ENCODE measurements at places on chromosomes 6 and 20.

DNA sequence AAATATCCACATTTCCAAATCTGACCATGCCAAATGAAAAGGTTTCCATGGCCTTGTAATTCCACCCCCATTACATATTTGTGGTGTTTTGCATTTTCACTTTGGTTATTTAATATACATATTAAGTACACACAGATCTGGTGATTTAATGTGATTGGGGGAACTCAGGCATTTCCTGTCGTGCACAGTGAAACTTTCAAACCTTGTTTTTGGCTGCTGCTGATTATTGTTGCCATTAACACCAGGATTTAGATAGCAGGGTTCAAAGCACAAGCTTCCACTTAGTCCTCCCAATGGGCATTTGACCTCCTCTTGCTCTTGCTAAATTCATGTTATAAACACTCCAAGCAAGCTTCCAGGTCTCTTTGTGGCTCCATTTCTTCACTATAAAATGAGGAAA, 166.5 kb downstream of the SOBP start:
- no peak for DNase-seq

- DNase-seq, result no peak
Observed at GRCh38 chr20:45361793-45362192, 1.2 kb upstream of the SYS1 start.

DNA sequence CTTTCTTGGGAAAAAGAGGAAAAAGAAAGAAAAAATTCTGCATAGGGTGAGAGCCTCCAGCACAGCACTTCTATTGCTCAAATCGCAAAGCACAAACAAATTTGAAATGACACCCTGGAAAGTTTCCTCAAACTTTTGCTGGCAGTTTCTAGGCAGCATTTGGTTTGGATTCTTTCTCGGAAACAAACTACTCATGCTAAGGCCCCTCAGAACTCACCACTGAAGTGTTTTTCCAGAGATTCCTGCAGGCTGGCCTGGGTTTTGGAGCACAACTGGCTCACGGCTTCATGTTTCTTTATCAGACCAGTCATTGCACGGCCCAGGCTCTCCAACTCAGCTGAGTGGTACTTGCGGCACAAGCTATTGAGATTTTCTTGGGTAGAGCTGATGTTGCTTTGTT, 237.8 kb downstream of the SYNE1 start:
- DNase-seq, result no peak

DNA sequence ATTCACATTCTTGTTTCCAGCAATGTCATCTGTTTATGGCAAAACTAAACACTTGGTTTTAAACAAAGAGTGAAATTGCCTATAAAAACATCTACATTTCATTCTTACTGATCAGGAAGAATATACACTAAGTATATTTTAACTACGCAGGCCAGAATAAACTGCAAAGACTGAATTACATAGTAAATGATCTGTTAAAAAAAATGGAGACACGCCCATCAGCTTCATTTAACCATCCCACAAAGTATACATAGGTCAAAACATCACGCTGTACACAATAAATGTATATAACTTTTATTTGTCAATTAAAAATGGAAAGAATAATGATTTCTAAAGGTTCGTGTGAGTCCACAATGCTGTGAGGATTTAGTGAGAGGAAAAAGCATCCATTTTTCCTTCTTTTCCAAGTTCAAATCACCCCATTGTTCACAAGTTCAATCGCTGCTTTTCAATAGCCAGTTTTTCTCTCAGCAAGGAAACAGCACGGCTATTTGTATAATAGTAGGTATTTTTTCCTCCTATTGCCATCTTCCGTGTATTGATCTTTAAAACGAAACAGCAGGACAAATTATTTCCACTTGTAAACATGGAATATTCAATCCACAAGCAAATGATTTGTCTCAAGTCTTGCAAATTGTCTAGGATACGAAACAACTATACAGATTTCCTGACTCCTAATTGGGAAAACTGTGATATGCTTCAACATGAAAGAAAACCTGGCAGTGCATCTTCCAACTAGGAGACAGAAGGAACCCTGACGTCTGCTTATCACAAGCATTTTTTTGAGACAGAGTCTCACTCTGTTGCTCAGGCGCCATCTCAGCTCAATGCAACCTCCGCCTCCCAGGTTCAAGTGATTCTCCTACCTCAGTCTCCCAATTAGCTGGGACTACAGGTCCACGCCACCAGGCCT, 10.6 kb downstream of the SFT2D1 start:
- no peak for DNase-seq

DNA sequence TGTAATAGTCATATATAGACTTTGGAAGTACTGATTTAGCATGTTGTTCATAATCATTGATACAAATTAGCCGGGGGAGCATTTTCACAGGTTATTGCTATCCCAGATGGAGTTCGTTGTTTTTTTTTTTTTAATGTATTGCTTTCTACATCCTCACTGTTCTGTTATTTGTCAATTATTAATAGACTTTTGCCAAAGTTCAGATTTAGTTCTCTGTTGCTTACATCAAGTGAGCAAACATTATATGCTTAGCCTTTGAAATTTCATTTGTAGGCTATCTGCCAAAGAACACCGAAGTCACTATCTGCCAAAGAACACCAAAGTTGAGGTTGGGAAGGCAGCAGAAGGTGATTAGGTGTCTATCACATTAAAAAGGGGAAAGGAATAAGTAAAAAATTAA, at the start of gene HAO1:
HAO1 (minus strand) TSS at position 118 of the 400 bp plus-strand sequence; CDS start at position 82, 36 bp downstream.
- DNase-seq, result no peak

DNA sequence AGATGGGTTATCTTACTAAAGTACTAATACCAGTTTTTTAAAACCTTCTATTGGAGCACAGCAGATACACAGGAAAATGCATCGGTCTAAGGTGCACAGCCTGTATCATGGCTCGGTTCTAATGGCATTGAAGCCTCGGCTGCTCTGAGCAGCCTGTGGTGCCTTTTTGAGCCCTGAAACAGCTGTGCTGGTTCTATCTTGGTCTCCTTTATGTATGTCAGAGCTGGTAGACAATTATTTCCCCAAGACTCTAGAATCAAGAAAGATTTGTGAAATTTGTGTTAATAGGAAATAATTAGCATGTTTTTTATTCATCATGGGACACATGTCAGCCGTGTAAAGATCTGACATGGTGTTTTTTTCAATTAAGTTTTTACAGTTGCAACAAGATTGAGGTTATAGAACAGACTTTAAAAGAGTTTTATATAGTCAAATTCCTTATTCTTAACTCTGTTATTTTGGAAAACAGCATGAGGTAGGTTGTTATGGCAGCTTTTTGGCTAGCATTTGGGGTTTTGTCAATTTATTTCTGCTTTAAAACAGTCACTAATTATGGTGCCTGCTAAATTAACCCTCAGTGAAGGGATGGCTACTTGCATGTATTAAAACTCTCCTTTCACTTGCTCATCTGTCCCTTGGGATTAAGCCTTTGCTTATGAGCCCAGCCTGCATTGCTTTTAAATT, 40.3 kb upstream of the C20orf144 start:
- DNase-seq, result no peak

- no peak for DNase-seq
Observed at GRCh38 chr20:18537651-18538050, 29.6 kb upstream of the SMIM26 start.

- peak; percentile 64 for DNase-seq
Observed at GRCh38 chr20:36532388-36532787, 8.9 kb upstream of the MYL9 start.

GRCh38 chr6:75282706-75283105, 1.9 kb downstream of the TMEM30A start:
- DNase-seq, result no peak

DNA sequence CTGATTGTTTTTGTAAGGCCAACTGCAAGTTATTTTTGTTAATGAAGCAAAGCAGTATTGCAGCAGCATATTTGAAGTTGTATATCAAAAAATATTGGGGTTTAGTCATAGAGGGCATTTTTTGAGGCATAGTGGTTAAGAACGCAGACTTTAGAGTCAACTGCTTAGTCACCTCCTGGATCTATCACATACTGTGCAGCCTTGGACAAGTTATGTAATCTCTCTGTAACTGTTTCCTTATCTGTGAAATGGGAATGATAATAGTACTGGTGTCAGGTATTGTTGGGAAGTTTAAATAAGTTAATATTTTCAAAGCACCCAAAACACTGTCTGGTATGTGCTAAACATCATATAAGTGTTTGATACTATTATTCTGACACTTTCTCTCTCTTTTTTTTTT, 27.2 kb upstream of the EFHC1 start:
- DNase-seq, result no peak

DNA sequence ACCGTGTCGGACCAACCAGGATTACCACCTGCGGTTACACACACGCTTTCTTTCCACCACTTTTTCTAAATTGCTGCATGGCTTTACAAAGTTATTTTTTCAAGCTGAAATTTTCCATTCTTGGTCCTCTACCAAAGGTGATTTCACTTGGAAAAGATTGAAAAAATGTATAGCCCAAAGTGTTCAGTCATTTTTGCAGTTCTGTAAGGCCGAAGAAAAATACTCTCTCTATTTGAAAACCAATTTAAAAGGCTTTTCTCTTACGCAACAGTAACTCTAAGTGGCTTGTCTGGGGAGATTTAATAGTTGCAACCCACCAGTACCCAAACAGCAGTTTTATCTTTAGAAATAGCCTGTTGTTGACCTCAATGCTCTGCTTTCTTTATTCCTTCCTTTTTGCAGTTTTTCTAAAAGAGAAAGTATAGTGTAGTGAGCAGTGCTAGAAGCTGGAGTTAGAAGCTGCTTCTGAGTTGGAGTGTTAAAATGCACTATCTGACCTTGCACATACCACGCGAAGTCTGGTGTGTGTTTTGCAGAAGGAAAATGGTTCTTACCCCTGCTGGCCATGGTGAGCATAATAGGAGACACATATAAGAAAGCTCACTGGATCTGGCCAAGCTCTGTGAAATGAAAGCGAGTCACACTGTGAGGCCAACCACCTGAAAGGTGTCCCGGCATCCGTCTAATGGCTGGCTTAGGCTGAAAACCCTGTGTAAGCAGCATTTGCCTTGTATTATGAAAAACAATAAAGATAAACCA, 271.6 kb upstream of the PRND start:
- no peak for DNase-seq

DNA sequence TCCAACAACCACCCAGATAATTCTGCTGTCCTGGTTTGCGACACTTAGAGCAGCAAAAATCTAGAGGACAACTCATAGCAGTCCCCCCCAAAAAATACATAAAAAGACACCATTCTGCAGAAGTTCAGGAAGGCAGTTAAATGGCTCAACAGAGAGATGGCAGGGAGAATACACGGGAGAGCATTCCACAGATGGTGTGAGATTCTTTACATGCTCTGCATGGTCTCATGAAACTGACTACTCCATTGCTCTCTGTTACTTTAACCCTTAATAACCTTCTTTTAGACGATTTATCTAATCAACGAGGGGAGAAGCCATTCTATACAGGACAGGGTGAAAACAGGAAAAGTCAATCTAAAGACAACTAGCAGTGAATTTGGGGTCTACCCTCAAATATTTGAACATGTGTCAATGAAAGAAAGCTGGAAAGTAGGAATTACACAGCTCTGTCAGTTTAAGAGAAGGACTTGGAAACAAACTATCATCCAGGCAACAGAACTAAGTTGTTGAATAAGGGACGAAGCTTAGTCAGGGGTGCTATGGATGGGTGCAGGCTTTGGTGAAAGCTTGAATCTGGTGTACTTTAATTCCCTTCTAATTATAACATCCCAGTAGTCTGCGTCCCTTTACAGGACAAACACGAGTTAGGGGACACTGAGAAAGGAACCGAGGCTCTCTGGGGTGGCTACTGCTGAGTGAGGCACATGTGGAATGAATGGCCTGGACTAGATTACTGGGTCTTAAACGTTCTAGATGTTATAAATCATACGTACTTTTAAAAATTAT, 5.1 kb downstream of the PERP start:
- DNase-seq, result no peak

DNA sequence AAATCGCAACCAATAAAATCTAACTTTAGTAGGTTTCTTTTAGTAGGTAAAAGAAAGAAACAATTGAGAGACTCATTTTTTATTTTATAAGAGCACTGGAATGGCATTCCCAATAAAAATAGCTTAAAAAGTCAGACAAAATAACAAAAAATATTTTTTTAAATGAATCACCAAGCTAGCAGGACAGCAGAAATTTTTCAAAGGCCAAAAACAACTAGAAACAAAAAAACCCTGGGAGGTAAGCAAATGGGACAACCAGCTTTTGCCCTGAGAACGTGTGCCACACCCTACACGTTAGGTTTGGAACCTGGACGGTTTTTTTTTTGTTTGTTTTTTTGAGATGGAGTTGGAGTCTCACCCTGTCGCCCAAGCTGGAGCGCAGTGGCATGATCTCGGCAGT, 19.6 kb downstream of the GPLD1 start:
- no peak for DNase-seq

DNA sequence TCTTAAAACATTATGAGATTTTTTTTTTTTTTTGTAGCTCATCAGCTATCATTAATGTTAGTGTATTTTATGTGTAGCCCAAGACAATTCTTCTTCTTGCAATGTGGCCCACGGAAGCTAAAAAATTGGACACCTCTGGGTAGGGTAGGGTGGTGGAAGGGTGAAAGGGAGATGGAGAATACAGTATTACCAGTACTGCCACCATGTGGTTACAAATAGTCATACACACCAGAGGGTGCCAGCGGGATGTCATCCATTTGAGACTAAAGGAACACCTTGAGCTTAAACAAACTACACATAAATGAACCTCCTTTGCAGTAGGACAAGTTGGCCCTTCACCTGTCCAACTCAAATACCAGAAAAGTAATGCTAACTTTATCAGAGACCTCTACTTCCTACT, 601.9 kb downstream of the HTR1B start:
- no peak for DNase-seq

DNA sequence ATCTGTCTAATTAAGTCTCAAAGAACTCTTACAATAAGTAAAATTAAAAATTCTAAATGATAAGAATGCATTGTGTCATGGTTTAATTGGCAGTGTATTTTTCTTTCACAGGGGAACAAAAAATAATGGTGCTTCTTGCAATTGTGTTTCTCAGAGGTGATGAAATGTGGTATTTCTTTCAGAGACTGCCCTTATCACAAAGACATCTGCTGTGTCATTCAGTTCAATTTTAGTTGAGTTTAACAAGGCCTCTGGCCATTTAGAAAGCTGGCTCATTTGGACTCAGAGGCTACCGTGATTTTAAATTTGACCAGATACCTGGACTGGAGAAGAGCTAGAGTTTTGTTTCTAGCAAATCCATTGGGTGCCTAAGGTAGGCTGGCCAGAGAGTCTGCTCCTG, 23.6 kb upstream of the ZNF831 start:
- no peak for DNase-seq
